Hematopoietic multipotent progenitor cell treated with erythropoietin and hydrocortisone succinate and interleukin-3 and kit ligand, for 8 days (in vitro differentiated cells): ENCODE measurements at places on chromosomes 4 and X.
A peak's percentile ranks its signal among the peaks of the same experiment; 100 is the strongest.

DNA sequence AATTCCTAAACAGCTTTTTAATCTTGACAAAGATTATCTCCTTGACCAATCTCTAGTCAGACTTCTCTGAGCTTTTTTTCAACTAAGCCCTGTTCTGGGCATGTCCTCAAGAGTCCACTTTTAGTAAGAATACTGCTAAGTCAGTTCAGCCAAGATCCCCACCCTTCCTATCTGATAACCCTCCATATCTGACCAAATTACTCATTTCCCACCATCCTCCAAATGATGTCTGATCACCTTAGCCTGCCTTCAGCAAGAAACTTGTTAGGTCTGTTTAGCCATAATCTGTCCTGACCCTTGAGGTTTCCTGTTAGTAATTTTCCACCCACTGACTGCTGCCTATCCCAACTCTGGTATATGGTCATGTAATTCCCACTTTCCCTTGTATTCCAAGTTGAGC is 65.2 kb downstream of the FAM13A start:
- no peak for DNase-seq

GRCh38 chr4:85548116-85548515 is 73.2 kb downstream of the ARHGAP24 start:
- no peak for DNase-seq

- DNase-seq: peak; percentile 30
Observed at GRCh38 chr4:122152711-122153226, 638 bp downstream of the BLTP1 start.

- DNase-seq: no peak
Observed at GRCh38 chrX:28324321-28324721, 262.9 kb upstream of the IL1RAPL1 start.
